ENCODE measurements at places on chromosomes 16 and 17. TPM values are rescaled to one million over a fixed set of nuclear protein-coding genes. Genes with fewer than 3 reads are reported as not detected.

Gene FUS
- 51.9 TPM for total RNA-seq

Gene GSDMA
- not detected for total RNA-seq

Gene SLFN12L
- total RNA-seq, result under 0.01 TPM

Gene AXIN2
- 1.9 TPM for total RNA-seq

Gene RAB34
- 351 TPM for total RNA-seq

Gene TRPV2
- total RNA-seq, result 30.8 TPM

Gene ABCA9
- total RNA-seq, result under 0.01 TPM

Gene STAT5B
- total RNA-seq, result 24.4 TPM

Gene HOXB7
- 3.3 TPM for total RNA-seq

- H3K27me3 ChIP-seq, result no peaks in the 10 kb centered on the region
- H3K27ac ChIP-seq, result peak overlapping the region; percentile 99
- H3K4me3 ChIP-seq, result peak overlapping the region; percentile 96
- H3K36me3 ChIP-seq, result peaks cover 20% of the 10 kb centered on the region
- peaks cover 30% of the 10 kb centered on the region for H3K4me1 ChIP-seq
- peak; percentile 34 for DNase-seq
Measured at GRCh38 chr17:48542114-48542656, 2.7 kb downstream of the HOXB2 start.

DNA sequence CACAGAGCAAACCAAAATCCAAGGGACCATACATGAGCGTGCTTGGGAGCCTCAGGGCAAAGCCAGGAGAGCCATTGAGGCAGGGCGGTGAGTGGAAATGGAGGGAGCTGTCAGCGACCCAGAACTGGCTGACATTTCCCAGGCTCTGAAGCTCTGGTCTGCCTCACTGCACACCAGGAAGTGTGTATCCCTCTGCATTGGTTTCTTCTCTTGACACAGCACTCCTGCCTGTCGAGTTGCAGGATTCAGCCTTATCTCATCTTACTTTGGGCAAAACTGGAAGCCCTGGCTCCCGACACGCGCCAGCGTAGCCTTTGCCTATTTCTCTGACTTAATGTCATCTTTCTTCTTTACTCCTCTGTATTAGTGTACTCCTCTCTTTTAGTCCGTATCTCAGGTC is 144.7 kb upstream of the HS3ST3A1 start:
- peaks cover 5% of the 10 kb centered on the region for H3K4me1 ChIP-seq
- no peak overlapping the region for H3K4me3 ChIP-seq
- no peak overlapping the region for H3K27ac ChIP-seq
- H3K27me3 ChIP-seq, result no peaks in the 10 kb centered on the region

GRCh38 chr16:4698321-4699045 is 5.1 kb downstream of the NUDT16L1 start:
- no peaks in the 10 kb centered on the region for H3K27me3 ChIP-seq
- H3K36me3 ChIP-seq, result peaks cover 63% of the 10 kb centered on the region
- H3K4me3 ChIP-seq, result no peak overlapping the region

- H3K27me3 ChIP-seq, result peaks cover 31% of the 10 kb centered on the region
- H3K27ac ChIP-seq, result no peak overlapping the region
- H3K4me3 ChIP-seq, result no peak overlapping the region
- H3K36me3 ChIP-seq, result no peaks in the 10 kb centered on the region
Measured at GRCh38 chr16:81787659-81788058, 8.6 kb downstream of the PLCG2 start.

DNA sequence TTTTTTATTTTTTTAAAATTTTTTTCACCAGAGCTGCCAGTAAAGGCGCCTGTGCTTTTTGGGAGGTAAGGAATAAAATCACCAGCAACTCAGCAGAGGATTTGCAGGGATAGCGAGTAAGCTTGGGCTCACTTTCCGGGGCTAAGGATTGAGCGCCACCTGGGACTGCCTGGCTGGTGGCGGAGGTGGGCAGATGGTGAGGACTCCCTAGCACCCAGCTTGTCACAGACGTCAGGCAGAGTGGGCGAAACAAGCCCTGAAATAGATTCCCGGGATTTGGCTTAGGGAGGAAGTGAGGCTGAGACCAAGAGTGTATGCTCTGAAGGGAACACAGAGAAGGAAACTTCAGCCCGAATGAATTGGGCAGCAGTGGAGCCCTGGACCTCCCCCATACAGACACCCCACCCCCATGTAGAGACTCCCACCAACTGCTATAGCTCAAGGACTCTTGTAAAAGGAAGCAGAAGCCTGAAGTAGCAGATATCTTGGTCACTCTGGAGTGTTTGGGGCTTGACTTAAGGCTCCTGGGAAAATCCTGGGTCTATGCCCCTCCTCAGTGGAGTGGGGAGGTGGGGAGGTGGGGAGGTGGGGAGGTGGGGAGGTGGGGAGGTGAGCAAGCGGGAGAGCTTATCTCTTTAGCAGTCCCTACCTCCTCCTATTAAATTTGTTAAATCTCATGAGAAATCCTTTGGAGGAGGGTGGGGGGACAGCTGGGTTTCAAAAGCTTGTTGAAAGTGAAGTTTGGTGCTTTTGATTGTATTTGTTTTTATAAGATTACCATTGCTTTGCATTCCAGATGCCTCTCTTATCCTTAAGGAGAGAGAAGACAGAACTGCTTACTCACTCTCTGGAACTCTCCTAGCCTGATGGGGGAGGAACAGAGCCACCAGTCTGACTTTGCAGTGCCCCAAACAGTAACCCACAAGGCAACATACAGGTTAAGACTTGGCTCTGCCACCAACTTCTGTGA is 8.2 kb downstream of the ARL4D start:
- peaks cover 28% of the 10 kb centered on the region for H3K4me1 ChIP-seq
- peak overlapping the region; percentile 97 for H3K27ac ChIP-seq
- H3K27me3 ChIP-seq, result no peaks in the 10 kb centered on the region
- peaks cover 3% of the 10 kb centered on the region for H3K36me3 ChIP-seq

- no peak for DNase-seq
- H3K27me3 ChIP-seq, result no peaks in the 10 kb centered on the region
- no peaks in the 10 kb centered on the region for H3K4me1 ChIP-seq
- H3K4me3 ChIP-seq, result no peak overlapping the region
- no peaks in the 10 kb centered on the region for H3K36me3 ChIP-seq
Measured at GRCh38 chr17:40373999-40374398, 9.5 kb upstream of the GJD3 start.

- H3K36me3 ChIP-seq, result no peaks in the 10 kb centered on the region
- no peak for DNase-seq
- H3K27me3 ChIP-seq, result no peaks in the 10 kb centered on the region
- H3K4me3 ChIP-seq, result no peak overlapping the region
- no peak overlapping the region for H3K27ac ChIP-seq
Measured at GRCh38 chr16:14105760-14106375, 34.7 kb downstream of the MRTFB start.

DNA sequence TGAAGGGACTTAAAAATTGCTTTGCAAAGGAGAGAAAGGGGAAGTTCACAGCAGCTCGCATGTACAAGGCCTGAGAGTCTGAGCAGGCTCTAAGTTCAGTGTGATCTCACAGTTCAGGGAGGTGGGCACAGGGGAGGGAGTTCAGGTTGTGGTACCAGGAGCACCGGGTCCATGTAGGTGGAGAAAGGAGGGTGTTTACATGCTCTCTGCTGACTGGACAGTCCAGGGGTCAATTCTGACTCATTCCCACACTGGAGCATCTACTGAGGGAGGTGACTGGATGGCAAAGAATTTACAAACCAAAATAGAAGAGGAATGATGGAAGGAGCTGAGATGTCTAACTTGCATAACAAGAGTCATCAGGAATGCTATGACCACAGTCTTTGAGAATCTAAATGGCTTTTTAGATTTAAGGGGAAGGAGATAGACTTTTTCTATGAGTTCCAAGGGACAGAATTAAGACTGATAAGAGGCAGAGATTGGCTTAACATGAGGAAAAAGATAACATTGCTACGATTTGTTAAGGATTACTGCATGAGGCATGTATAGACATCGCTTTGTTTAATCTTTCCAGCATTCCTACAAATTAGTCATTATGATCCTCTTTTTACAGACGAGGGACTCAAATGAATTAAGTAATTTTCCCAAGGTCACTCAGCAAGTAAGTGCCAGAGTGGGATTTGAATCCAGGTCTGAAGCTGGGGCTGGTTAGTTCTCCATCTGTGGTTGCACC is 29.9 kb downstream of the MIS12 start:
- H3K27ac ChIP-seq, result peak overlapping the region; percentile 99
- H3K36me3 ChIP-seq, result peaks cover 5% of the 10 kb centered on the region
- no peak overlapping the region for H3K4me3 ChIP-seq
- DNase-seq, result peak; percentile 100

DNA sequence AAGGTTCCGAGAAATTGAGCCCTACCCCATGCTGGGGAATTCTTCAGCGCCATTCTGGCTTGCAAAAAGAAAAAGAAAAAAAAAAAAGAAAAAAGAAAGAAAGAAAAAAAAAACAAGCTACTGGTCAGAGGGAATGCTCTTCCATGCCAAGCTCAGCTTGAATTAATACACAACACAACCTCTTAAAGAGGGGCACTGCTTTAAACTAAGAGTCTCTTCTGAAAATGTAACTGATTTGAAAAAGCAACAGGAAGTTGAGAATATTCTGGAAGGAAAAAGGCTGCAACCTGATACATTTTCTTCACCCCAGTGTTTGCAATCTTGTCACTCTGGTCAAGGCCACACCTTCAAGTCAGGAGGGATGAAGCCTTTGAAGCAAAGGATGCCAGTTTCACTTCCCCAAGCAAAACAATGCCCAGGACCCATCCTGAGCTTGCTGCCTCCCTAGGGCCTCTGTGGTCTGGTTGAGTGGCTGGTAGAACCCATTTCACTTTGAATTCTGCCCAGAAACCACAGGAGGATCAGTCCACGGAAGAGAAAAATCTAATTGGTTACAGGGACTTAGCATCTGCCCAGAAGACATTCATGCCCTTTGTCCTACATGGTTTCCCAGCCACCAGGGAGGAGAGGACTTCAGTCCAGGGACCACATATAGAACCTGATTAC is 389.7 kb downstream of the SOX9 start:
- no peaks in the 10 kb centered on the region for H3K36me3 ChIP-seq
- peak; percentile 27 for DNase-seq
- no peak overlapping the region for H3K4me3 ChIP-seq
- no peaks in the 10 kb centered on the region for H3K27me3 ChIP-seq

DNA sequence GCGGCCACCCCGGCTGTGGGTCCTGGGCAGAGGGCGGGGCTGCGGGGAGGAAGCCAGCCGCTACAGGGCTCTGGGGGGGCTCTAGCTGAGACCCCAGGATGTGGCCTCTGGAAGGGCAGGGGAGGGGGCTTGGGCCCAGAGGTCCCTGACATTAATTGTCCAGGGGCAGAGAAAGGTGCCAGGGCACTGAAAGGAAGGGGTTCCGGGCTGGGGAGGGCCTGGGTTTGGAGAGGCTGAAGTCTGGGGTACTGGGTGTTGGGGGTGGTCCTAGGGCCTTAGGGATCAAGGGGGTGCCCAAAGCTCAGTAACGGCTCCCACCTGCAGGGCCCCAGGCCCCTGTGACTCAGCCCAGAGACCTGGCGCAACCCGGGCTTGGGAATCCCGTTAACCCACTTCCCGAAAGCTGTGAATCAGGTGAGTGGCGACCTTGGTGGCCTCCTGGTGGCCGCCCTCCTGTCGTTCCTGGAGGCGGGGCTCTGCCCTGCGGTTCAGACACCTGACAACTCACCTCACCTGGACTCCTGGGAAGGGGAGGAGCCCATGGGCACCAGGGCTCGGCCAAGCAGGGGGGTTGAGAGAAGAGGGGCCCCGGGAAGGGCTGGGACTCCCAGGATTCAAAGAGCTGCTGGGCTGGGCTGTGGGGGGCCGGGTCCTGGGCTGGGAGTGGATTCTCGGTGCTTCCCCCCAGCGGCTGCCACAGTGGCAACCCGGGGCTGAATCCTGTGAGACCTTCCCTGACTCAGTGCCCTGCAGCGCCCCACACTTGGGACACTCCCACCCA is 465 bp upstream of the PRSS22 start:
- 0 out of 2 replicates have a peak, but pooled peaks cover 2% of the 10 kb centered on the region for H3K4me1 ChIP-seq
- no peak for DNase-seq
- H3K27me3 ChIP-seq, result peaks cover 21% of the 10 kb centered on the region
- H3K27ac ChIP-seq, result no peak overlapping the region

DNA sequence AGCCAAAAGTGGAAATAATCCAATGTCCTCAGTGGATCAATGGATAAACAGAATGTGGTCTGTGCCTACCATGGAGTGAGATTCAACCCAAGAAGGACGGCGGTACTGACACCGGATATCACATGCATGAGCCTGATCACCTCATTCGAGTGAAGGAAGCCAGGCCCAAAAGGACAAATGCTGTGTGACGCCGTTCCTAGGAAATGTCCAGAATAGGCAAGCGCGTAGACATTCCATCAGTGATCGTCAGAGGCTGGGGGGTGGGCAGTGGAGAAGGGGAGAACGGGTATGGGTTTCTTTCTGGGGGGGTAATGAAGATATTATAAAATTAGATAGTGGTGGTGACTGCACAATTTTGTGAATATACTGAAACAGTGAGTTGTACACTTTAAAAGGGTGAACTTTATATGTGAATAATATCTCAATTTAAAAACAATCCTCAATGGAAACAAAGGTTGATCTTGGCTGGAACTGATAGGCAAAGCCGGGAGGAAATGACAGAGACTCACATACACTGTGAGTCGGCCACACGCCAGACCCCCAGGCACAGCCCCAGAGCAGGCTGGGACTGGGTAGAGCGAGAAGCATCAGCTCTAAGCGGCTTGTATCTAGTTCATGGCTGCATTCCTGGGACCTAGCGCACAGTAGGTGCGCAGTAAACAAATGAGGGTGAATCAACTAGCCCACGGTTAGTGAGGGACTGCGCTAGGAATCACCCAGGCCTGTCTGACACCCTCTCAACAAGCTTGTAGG is 3.5 kb downstream of the DBNDD1 start:
- H3K4me1 ChIP-seq, result peaks cover 3% of the 10 kb centered on the region
- no peak overlapping the region for H3K4me3 ChIP-seq
- no peak overlapping the region for H3K27ac ChIP-seq

- H3K27ac ChIP-seq, result no peak overlapping the region
- H3K4me3 ChIP-seq, result no peak overlapping the region
- no peak for DNase-seq
Measured at GRCh38 chr17:32305049-32305448, 36.9 kb downstream of the C17orf75 start.

GRCh38 chr17:30805944-30806456 is 18.5 kb downstream of the CRLF3 start:
- H3K27ac ChIP-seq, result no peak overlapping the region
- no peak overlapping the region for H3K4me3 ChIP-seq
- peaks cover 11% of the 10 kb centered on the region for H3K36me3 ChIP-seq
- DNase-seq, result no peak
- H3K4me1 ChIP-seq, result no peaks in the 10 kb centered on the region

GRCh38 chr16:2159175-2159838 is 3.7 kb downstream of the TRAF7 start:
- peak; percentile 59 for DNase-seq
- H3K27ac ChIP-seq, result peak overlapping the region; percentile 67
- no peak overlapping the region for H3K4me3 ChIP-seq
- H3K27me3 ChIP-seq, result no peaks in the 10 kb centered on the region
- peaks cover 37% of the 10 kb centered on the region for H3K4me1 ChIP-seq

GRCh38 chr17:82718986-82719685 is 2.6 kb downstream of the FN3KRP start:
- no peak overlapping the region for H3K27ac ChIP-seq
- DNase-seq, result no peak
- peaks cover 21% of the 10 kb centered on the region for H3K36me3 ChIP-seq
- peaks cover 7% of the 10 kb centered on the region for H3K4me1 ChIP-seq

DNA sequence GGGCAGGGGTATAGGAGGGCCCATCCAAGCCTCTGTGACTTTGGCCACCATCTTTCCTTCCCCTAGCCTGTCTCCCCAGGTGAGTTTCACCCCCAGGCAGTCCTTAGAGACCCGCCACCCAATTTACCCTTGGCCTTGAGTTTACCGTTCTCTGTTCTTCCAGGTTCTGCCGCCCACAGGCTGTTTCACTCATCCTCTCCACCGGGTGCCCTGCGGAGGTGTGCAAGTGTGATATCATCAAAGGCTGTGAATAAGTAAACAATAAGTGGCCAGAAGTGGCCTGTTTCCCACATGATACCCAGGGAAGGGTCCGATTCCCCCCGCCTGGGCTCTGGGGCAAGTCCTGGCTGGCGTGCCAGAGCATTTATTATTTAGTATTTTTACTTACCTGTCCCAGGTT is 15.1 kb upstream of the TLCD3B start:
- H3K4me1 ChIP-seq, result no peaks in the 10 kb centered on the region
- no peak overlapping the region for H3K27ac ChIP-seq
- H3K4me3 ChIP-seq, result no peak overlapping the region
- H3K36me3 ChIP-seq, result no peaks in the 10 kb centered on the region
